ENCODE measurements at places on chromosomes 12 and 14.
A peak's percentile ranks its signal among the peaks of the same experiment; 100 is the strongest.

- DNase-seq, result peak; percentile 94
These were observed 68.2 kb downstream of the DRAM1 start for GRCh38 chr12:101945369-101946232.

- no peak for DNase-seq
These were observed 400.5 kb upstream of the CCDC196 start for GRCh38 chr14:66085665-66086064.

DNA sequence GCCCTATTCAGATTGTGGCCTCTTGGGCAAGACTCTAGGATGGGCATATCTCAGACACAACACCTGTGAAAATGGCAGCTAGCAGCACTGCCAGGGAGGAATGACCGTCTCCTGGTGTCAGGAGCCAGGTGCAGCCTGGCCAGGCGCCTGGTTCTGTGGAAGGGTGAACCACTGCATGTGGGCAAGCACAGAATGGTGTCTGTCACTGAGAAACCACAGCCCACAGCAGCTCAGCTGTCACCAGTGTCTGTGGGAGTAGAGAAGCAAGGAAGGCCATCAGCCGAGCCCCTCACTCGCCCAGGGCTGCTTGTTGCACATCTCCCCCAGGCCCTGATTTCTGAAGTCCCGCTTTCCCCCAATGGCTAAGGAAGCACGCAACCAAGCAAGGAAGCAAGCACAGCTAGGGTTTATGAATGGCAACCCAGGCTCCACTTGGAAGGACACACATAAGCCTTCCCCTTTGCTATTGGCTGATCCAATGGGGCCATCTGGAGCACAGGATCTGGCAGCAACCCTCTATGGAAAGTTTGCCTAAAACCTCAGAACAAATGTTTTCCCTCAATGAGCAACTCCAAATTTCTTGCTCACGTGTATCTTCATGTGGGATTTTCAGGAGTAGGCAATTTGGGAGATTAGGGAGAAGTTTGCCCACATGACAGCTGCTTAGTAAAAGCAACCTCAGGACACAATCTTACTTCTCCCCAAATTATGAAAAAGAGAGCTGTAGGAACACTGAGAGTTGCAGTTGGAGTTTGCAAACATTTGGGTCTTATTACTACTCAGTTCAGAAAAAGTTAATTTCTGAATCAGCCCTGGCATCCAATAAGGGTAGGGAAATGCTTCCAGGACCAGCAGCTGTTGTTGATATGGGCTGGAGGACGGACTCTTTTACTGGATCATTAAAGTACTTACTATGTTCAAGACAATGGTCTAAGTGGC lies 44.7 kb downstream of the GPHB5 start:
- DNase-seq, result no peak

GRCh38 chr12:116135209-116135930 lies 142.1 kb downstream of the MED13L start:
- peak; percentile 58 for DNase-seq

- no peak for DNase-seq
These were observed 30.0 kb downstream of the HCFC2 start for GRCh38 chr12:104094284-104094683.

GRCh38 chr14:41609704-41610183 lies 3.1 kb downstream of the LRFN5 start:
- DNase-seq, result peak; percentile 71

GRCh38 chr12:47383942-47384341 lies 304.2 kb upstream of the AMIGO2 start:
- no peak for DNase-seq

GRCh38 chr12:54232790-54233189 lies 44.0 kb upstream of the SMUG1 start:
- DNase-seq, result no peak

DNA sequence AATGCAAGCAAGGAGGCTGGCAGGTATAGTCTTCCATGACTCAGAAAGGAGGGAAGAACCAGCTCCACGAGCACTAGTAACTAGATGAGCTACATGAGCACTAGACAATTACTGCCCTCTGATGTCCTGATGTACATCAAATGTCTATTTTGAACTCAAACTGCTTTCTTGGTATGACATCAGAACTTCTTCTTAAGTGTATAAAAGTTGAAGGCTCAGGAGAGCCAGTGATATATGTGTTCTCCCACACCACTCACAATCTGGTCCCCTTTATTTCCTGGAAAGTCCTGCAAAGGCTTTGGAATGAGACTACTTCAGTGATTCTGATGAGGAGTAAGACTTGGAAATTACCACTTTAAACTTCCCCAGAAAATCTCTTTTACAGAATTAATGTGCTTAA lies 18.5 kb upstream of the DHRS7 start:
- DNase-seq, result peak; percentile 22

GRCh38 chr14:69879175-69880043 lies at the start of gene SMOC1:
Gene SMOC1 (plus strand): TSS chr14:69879416. CDS start chr14:69879679, 263 bp downstream.
- DNase-seq, result peak; percentile 67

DNA sequence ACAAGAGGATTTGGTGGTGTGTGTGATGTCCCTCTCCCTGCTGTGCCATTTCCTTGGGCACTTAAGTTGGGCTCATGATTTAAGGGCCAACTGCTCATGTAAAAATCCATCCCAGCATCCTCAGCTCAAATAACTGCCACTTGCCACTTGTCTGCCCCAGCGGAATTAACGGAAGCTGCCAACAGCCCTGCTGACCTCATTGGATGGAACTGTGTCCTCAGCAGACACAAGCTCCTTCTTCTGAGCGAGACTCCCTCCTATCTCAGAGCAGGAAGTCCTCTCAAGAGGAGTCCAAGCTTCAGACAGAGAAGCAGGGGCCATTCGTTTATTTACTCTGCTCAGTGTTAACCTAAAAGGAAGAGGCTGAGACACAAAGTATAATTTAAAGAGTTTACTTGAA lies 29.6 kb upstream of the PRMT8 start:
- DNase-seq, result peak; percentile 13

GRCh38 chr14:93230539-93230938 lies 23.5 kb downstream of the UBR7 start:
- no peak for DNase-seq

- DNase-seq, result no peak
These were observed 74.8 kb downstream of the EEA1 start for GRCh38 chr12:92854344-92854743.

DNA sequence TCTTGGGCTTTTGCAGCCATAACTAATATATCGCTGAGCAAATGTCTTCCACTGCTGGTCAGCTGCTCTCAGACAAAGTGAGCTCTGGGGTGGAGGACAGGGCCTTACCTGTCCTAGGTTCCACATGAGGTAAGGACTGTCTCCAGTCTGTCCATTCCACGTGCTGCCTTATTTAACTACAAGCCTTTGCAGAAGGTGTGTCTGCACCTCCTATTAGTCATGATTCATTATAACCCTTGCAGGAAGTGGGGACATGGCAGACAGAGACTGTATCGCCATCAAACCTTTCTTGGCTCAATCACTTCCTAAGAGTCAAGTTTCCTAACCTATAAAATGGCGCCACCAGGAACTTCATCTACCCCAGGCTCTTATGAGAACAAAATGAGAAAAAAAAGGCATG lies 46.9 kb downstream of the SLC25A47 start:
- no peak for DNase-seq

DNA sequence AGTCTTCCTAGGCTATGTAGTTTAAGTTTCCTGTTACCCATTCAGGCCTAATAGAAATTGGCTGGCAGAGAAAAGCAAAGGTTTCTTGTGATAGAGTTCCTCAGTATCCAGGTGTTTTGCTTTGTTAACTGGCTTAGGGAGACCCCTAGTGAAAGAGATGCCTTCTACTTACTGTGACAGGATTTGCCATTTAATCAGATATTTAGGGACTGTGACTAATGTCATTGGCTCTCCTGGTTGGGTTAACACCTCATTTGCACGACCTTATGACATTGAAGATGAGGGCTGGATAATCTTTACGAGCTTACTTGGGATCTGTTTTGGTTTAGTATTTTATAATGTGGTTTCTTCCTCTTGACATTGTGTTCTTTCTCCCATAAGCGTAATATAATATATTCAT lies 5.8 kb downstream of the MON2 start:
- DNase-seq, result no peak

DNA sequence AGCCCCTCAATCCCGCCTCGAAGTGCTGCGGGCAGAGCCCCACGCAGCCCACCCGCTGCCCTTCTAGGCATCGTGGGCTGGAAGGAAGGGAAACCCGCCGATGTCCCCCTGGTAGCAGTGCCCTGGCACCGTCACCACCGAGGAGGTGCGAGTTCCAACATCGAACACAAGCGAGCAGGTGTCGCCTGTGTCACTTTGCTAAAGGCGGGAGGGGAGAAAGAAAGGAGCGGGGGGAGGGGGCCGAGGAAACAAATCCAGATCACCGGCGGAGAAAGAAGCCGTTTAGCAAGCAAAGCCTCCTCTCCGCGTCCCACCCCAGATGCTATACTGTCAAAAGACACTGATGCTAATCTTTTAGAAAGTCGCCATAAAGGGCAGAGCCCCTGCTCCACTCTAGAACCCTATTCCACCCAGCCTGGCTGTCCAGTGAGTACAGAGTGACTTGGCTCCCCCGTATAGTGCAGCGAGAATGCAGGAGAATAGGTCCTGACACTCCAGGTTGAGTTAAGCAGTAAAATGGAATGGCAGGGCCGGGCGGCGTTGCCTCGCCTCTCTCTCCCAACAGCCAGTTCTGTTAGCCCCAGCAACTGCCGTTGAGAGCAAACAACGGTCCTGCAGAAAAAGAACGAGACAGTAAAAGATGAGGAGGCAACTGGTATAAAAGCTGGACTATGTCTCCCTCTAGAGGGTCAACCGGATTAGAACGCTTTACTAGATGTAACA lies 67.9 kb upstream of the USP15 start:
- peak; percentile 96 for DNase-seq

DNA sequence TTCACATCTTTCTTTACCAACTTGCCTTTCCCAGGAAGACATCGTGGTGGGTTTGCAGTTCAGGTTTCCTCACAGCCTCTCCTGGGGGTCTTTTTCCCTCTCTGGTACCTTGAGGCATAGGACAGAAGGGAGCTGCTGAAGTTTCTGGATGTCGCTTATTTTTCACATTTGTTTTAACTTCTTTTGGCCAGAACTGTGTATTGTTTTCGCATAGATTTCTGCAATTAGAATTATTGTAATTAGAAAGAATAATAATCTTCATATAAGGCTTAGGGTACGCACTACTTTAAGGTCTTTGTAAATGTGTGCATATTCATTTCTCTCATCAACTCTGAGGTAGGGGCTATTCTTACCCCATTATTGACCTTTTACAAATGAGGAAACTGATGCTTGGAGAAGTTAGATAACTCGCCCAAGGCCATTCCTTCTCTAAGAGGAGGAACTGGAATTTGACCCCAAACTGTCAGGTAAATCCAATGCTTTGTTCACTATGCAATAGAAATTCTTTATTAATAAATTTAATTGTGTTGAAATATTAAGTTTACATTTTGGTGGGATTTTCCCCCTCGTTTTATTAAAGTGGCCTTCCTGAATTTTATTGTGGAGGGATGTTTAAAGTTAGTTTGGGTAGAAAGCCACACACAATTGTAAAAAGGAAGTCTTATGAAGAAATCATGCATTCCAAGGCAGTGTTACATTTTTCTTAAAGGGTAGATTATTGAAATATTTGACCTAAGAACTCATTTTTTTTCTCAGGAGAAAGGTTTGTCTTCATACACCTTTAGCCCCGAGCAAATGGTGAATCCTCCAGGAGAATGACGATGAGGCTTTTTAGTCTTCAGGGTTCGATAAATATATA lies 12.1 kb upstream of the SLC38A2 start:
- no peak for DNase-seq

- no peak for DNase-seq
These were observed 94.5 kb downstream of the SCARB1 start for GRCh38 chr12:124769163-124769530.

DNA sequence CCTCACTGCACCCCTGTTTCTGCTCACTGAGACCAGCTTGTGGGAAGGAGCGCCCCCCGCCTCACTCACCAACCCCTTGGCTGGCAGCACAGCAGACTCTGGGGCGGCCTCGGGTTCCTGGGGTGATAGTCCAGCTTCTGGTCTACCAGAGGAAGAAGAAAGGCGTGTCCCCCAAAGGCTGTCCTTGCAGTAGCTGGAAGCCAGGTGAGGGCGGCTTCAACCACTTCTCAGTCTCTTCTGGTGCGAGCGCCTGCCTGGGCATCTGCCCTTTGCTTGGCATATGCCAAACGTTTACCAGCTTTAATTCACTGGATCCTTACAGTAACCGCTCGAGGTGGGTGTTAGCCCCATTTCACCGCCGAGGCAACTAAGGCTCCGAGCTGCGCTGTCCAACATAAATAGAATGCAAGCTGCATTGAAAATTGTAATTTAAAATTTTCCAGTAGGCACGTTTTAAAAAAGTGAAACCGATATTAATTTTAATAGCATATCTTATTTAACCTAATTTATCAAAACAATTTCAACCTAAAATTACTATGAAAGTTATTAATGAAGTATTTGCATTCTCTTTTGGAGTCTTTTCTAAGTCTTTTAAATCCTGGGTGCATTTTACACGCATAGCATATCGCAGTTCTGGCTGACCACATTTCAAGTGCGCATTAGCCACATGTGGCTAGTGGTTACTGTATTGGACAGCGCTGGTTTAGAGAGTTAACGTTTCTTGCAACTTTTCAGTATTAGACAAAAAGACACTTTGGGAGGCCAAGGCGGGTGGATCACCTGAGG lies 872 bp downstream of the FAM177A1 start:
- DNase-seq, result peak; percentile 70

- peak; percentile 82 for DNase-seq
These were observed 93.8 kb downstream of the RFLNA start for GRCh38 chr12:124388679-124389137.

- DNase-seq, result no peak
These were observed 22.8 kb downstream of the ANO2 start for GRCh38 chr12:5921966-5922899.

GRCh38 chr12:30570211-30570890 lies 125.3 kb downstream of the IPO8 start:
- no peak for DNase-seq

- no peak for DNase-seq
These were observed 27.6 kb upstream of the KCNK13 start for GRCh38 chr14:90034156-90034555.

DNA sequence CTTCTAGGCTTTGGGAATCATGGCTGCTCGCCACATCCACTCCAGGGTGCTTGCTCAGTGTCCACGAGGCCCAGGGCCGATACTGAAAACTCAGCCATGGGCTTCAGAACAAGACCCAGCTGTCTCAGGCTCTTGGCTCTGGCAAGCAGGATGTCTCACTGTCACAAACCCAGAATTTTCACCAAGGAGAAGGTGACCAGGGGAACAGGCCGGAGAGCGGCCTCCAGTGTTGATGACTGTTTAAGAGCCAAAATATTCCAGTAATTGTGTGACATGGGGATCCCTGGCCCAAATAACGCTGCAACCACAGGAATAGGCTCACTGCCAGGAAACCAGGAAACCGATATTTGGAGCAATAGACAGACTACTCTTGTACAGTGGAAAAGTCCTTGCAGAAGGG lies 9.8 kb upstream of the SERPINA5 start:
- no peak for DNase-seq

Measured in NCI-H510A treated with DMSO at 0.1 percent for 48 hours (cell line).